Activated gamma-delta T cell treated with anti-CD3 and anti-CD28 coated beads, Interleukin-2, amount 50 U/mL, for 16 hours (primary cell): ENCODE measurements at places on chromosomes 3 and 15.

DNA sequence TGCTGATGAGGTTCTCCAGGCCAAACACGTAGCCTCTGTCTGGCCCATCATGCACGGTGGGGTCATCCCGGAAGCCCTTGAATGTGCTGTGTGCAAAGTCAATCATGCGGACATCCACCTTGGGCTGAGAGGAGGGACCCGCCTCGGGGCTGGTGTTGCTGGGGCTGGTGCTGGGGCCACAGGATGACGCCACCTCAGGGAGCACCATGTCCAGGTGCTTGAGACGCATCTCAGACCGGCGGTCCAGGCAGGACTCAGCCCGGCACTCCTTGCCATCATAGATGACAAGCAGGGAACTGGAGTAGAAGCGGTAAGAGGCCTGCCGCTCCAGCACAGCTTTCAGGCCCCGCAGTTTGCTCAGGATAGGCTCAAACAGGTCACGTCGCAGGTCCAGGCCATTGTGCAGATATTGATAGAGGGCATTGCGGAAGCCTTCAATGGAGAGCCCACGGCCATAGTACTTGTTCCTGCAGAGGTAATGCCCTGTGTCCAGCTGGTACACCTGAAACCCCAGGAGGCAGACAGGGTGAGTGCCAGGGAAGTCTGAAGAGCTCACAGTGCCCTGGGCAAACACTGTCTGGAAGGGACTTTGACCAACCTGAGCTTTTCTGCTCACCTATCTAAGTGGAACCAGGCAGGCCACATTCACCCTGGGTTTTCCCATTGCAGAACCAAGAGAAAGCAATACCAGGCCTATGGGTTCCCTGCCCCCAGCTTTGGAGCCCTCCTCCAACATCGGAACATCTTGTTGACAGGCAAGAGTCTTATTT, 3.6 kb upstream of the GMPPB start:
- no peak for DNase-seq

DNA sequence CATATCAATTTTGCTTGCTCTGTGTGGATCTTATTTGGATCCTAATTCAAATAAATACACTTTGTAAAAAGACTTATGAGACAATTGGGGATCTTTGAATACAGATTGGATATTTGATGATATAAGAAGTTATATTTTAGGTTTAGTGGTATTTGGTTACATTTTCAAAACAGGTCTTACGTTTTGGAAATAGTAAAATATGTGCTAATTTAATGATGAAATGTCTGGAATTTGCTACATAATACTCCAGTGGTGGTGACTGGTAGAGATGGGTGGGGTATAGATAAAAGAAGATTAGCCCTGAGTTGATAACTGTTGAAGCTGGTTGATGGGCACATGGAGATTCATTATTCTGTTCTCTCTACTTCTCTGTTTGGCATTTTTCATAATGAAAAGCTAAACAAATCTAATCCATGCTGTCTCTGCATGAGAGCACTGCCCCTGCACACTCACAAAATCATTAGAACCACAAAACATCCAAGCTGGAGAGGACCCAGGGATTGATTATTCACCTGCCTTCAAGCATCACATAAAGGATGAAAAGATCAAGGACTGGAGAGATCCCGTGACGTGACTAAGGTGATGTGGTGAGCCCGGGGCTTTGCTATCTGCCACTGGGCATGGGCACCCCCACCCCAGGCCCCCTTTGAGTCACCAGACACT, 58.9 kb downstream of the TLE3 start:
- no peak for DNase-seq

DNA sequence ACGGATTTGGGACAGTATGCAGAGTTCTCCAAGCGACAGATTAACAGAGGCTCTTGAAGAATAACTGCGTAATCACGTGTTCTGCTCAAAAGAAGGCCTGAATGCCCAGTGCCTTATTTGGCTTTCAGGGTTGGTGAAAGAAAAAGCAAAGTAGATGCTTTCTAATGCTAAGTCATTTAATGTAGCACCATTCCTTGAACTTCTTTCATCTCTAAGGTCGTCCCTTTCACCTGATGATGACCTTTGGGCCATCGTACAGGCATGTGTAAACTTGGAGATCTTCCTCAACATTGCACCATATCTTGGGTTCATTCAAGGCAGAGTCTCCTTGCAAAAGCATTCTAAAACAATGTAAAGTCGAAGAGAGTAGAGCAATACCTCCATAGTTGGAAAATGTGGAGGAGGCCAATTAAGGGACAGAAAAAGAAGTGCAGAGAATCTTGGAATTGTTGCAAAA, 48.9 kb downstream of the TMEM44 start:
- DNase-seq = no peak

DNA sequence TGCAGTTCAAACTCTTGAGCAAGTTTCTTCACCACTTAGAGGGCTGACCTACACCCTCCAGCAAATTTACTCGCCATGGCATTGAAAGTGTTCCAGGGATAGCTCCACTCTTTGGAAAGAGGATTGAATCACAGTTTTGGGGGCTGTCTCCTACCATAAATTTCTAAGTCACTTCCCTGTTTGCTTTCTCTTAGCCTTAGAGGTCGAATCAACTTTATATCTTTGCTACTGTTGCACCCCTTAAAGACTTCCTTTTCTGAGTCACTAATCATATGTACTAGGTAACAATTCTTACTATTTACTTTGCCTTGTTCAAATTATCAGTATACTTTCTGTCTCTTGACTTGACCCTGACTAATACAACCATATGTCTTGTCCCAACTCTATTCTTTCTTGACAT, 1151.8 kb upstream of the ALCAM start:
- no peak for DNase-seq

- DNase-seq = no peak
These were observed 1.5 kb upstream of the VIPR1 start for GRCh38 chr3:42500909-42501308.

GRCh38 chr3:125062904-125063618, 7.3 kb upstream of the HEG1 start:
- no peak for DNase-seq
